ENCODE measurements at places on chromosomes 12 and 14.
A peak's percentile ranks its signal among the peaks of the same experiment; 100 is the strongest.

DNA sequence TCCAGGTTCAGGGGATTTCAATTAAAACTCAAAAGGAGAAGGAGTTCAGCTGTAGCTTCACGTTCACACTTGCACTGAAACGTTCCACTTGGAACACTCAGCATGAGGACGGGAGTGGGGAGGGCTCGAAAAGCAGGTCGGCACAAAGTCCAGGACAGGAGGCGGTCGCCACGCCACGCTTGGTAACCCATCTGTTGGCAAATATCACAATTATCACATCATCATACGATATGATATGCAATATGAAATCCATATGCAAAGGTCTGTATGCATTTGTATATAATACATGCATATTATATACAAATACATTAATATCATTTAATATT lies 17.2 kb downstream of the ADGRD1 start:
- no peak for DNase-seq

DNA sequence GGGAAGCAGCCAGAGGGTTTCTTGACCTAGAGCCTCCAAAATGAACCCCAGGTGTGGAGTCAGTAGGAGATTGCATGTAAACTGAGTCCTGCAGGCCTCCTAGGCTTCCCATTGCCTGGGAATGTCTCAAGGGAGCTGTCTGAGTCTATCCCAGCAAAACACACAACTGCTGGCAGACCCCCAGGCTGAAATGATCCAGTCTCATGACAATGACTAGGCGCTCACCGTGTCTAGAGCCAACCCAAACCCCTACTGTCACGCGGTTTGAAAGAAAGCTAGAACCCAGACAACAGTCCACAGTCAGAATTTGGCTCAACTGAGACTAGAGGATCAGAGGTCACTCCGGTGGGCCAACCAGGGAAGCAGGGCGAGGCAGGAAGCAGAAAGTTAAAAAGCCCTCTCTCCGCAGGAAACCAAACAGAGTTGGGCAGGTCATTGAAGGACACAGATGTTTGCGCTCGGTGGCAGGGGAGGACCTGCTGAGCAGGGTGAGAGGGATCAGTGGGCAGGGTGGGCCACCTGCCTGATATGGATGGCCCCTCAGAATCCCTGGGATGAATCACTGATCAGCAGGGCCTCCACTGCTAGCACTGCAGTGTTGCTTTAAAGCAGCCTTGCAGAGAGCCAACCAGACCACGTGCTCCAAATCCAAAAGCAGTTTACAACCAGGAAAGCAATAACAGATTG lies 23.8 kb downstream of the ACTN1 start:
- DNase-seq: no peak

GRCh38 chr12:123148223-123148622 lies 2.7 kb downstream of the PITPNM2 start:
- no peak for DNase-seq

GRCh38 chr14:55897031-55897430 lies 221.2 kb upstream of the PELI2 start:
- no peak for DNase-seq

GRCh38 chr12:16166563-16167470 lies 110.7 kb downstream of the SLC15A5 start:
- DNase-seq: no peak

DNA sequence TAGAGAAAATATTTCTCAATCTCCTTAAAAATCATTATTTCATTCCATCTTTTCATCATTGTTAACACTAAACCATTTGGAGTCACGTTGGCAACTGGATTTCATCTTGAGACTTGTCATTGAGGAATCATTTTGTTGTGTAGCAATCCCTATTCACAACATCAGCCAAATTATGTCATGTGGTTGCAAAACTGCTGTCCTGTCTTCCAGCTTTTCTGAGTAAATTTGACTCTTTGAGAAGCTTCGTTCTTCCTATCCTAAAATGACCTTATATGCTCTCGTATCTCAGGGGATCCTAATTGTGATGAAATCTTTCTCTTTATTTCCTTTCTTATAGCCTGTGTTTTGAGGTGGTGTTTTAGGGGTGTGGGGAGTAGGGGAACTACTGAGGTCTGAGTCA lies 30.6 kb upstream of the KICS2 start:
- no peak for DNase-seq

DNA sequence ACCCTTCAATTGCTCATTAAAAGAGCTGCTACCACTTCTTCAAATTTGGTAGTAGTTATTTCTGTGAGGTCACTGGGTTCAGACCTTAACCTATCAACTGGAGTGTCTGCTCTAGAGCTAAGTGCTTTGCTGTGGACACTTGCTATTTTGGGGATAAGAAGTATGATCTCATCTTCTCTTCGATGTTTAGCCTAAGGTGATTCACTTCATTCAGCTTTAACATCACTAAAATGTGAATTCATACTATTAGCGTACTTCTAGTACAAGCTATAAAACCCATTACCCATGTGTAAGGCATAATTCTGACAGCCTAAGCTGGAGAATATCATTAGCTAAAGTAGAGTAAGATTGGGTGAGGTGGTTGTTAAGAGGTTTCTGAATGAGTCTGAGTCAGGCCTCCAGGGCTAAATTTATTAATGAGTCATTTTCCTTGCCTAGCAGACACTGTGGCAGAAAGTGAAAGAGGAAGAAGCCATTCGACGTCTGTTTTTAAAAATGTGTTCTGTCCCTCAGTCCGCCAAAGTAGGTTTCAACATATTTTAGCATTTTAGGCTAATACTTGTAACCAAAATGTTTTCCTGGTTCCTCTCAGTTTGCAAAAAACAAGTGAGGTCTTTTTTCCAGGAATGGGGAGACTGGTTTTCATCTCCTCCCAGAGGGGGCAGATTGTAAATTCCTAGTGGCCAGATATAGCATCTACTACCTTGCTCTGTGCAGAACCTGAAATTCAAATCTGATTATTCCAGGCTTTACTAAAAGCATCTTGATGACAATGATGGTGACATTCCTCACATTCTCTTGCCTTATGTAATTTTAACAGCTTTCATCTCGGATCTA lies 103.6 kb downstream of the SSPN start:
- peak; percentile 88 for DNase-seq

Measured in GM12865 (cell line).